ENCODE measurements at places on chromosomes 4 and X.

GRCh38 chr4:82578935-82579334, 17.1 kb upstream of the TMEM150C start:
- DNase-seq: no peak

DNA sequence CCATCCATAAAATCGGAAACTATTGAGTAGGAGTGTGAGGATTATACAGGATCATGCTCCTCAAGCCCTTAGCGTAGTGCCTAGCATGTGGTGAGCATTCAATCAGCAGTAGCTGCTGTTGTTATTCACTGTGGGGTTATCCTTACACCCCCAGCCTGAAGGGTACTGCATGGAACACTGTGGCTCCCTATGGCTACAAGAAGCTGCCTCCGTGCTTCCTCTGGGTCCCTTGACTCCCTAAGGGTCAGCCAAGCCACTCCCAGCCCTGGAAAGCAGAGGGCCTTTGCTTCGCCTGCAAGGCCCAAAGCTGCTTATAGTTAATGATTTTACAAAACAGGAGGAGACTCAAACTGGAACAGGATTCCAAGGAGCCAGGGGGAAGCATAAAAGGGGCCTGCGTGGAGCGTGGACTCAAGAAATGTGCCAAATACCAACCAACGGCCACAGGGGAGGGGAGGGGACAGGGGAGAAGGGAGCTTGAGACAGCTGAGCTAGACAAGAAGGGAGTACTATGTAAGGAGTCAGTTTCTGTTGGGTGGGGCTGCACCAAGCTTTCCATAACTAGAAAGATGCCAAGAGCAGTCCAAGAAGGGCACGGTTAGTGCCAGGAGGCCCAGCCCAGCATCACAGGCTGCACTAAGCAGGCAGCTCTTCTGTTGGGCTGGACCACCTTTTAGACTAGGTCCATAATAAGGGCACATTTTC, 15.9 kb downstream of the SEPTIN6 start:
- DNase-seq: no peak

DNA sequence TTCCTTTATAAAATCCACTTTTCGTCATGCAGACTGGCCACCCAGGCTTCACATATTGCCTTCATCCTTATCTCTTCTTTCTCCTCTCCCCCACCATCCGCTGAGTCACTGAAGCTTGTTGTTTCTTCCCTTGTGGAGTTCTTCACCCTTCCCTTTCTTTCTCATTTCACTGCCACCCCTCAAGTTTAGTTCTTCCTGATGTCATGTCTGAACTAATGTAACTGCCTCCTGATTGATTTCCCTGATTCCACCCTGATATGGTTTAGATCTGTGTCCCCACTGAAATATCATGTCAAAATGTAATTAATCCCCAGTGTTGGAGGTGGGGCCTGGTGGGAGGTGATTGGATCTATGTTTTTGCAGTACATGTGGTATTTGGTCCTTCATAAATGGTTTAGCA, 151.4 kb downstream of the CPEB2 start:
- DNase-seq: no peak

DNA sequence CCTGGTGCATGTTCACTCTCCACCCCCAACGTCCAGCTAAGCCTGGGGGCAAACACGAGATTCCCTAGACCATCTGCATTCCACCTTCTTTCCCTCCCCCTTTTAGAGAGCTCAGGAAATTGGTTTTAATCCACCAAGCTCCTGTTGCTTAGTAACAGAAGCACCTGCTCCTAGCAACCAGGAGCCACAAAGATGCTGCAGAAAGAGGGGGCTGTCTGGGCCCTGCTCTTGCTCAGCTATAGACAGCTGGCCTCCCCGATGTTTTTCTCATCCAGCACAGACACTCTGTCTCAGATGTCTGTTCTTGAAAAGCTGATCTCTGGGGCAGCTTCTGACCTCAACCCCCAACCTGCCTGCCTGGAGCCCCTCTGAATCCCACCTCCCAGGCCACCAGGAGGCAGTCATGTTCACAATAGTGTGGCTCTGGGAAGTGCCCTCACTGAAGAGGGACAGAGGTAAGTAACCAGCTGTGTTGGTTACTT, 71.5 kb downstream of the SLC16A2 start:
- DNase-seq: no peak

DNA sequence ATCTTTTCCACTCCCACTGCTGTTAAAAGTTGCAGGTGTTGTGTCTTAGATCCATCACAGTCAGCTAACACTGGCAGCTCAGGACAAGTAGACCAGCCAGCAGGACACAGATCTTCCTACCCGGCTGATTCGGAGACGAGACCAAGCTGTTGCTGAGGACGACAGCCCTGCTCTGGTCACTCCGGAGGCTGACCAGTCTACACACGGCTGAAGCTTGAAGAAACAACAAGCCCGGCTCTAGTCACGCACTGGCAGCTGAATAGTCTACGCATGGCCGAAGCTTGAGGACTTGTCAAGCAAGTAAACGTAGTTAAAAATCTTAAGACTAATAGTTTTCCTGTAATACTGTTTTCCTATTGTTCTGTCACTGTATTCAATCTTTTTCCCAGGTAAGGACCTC, 1.8 kb downstream of the ACOX3 start:
- DNase-seq: no peak

DNA sequence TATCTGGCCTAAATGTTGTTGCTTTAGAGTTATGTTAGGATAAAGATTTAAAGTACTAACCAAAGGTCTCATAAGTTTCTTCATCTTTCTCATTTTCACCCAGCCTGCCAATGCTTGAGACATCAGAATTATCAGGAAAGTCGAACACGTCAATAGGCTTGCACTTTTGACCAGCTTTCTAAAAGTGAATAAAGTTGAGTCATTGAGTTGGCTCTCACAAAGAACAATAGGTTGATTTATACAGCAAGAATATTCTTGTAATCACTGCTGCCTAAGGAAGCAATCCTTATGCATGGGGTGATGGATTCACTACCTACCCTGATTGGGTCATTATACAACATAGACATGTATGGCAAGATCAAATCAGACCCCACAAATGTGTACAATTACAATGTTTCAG, 5.0 kb downstream of the CENPU start:
- no peak for DNase-seq

DNA sequence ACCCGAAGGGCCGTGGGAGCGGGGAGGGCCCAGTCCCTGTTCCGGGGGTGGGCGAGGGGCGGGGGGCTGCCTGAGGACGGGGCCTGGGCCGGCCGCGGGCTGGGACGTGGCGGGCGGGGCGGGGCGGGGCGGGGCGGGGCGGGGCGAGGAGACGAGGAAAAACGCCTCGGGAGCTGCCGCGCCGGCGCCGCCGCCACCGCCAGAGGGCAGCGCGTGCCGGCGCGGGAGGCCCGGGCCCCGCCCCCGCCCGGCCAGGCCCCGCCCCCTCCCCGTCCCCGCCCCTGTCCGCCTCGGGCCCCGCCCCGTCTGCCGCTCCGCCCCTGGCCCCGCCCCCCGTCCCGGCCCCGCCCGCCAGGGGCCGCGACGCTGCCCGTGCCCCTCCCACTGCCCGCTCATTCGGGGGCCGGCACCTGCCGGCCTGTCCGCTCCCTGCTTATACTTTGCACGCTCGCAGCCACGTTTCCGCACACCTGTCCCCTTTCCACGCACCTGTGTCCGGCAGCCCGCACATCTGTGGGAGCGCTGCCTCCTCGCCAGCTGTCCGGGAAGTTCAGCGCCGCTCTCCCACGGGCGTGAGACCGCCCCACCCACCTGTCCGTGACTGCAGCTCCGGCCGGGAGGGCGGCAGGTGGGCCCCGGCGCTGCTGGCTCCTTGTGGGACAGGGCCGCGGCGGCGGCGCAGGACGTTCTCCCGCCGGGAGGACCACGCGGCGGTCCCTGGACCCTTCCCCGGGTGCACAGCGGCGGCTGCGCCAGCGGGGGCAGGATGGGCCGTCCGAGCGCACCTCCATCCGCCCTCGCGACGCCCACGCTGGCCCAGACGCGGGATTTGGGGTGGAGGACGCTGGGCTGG, 1.7 kb upstream of the FGFRL1 start:
- peak; percentile 8 for DNase-seq

DNA sequence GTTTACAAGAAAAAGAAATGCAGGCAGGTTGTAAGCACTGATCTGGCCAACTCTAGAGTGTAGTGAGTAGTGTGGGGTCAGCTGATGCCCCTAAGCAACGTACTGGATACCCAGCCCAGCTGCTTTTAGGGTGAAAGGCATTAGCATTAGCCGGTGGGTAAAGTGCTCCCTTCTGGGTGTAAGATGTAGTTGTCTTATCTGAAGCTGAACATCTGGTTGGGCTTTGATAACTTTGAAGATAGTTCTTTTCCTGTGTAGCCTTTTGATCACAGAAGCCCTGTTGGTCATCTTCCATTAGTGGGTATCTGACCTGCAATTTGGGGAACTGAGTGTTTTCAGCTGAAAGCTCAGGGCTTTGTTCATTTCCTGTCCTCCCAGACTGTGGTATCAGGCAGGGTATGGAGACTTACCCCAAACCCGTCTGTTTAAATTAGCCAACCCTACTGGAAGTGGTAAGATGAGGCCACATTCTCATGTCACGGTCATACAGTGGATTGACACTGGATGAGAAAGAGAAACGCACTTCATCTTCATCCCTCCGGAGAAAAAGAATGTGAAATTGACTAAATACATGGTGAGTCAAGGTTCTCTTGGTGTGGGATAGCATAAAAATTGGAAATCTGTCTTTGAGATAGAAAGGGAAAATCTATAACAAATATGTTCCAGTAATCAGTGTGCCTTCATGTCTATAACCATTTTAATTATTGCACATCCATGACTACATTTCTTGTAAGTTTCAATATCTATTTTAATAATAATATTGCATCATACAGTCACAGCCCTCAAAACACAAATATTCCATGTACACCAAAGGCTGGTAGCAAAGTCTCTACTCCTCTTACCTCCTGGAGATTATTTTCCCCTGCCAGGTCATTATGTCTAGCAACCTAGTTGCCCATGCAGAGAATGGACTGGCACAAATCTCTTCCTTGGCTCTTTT, 8.7 kb downstream of the RHOH start:
- DNase-seq: peak; percentile 99
